HuH-7 (cell line): ENCODE measurements at places on chromosomes 1 and 21.
A peak's percentile ranks its signal among the peaks of the same experiment; 100 is the strongest.

GRCh38 chr1:47866601-47867437, 130.4 kb downstream of the TRABD2B start:
- DNase-seq, result no peak

DNA sequence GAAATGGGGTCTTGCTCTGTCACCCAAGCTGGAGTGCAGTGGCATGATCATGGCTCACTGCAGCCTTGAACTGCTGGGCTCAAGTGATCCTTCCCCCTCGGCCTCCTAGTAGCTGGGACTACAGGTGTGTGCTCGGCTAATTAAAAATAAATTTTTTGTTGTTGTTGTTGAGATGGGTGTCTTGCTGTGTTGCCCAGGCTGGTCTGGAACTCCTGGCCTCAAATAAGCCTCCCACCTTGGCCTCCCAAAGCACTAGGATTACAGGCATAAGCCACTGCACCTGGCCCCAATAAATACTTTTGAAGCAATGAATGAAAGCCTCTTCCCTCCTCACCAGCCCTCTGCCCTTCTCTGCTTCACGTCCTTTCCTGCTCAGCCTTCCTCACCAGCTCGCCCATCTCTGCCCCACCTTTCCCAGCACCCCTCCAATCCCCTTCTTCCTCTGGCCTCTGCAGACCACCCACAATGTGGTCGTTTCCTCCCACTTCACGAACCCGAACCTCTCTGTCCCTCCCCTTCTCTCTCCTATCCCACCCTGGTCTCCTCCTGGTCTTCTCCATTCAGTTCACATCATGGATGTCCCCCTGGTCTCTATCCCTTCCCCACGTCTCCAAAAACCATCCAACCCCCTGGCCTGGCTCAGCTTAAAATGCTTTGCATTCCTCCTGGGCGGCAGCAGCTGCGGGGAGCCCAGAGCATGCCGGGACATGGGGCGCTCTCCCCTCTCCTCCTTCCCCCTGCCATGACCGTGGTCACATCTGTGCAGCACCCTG, 38.4 kb downstream of the RAP1GAP start:
- DNase-seq, result no peak

- DNase-seq, result peak; percentile 61
Observed at GRCh38 chr1:61184040-61184713, 101.8 kb downstream of the NFIA start.

GRCh38 chr1:170864876-170865538, 70.3 kb upstream of the MROH9 start:
- DNase-seq, result no peak

- DNase-seq, result no peak
Observed at GRCh38 chr1:100360790-100361510, 8.6 kb downstream of the CDC14A start.

GRCh38 chr1:154961207-154962155, at the start of gene PYGO2:
PYGO2 (minus strand) TSS chr1:154961782; CDS start chr1:154961576, 206 bp downstream.
- peak; percentile 87 for DNase-seq

GRCh38 chr1:159211331-159212136, 6.9 kb downstream of the ACKR1 start:
- peak; percentile 36 for DNase-seq

GRCh38 chr1:6035719-6036118, 10.0 kb upstream of the KCNAB2 start:
- peak; percentile 44 for DNase-seq

DNA sequence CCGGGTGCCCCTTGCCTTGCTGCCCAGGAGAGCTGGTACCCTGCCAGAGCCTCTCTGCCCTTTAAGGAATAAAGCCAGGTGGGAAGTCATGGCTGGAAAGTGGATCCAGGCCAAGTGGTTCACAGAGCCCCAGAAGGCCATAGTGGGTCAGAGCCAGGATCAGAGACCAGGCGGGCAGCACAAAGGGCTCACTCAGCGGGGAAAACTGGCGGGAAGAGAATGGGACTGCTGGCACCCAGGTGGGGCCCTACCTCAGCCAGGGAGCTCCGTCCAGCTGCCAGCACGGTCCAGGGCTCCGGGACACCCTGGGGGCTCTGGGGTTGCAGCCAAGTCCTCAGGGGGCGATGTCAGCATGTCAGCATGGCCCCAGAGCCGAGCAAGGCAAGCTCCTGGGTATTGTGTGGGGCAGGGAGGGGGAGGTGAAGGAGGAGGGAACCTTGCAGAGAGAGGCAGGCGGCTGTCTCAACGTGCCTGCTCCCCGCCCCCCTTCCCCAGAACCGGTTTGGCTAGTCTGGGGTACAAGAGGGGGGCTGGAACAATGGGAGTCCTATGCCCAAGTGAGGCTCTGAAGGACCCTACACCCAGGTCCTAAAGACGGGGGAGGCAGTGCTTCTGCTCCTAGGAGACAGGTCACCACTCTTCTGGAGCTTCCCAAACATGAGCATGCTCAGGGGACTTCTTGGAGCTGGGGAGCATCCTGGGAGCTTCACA, at the start of gene ARHGEF19:
Gene ARHGEF19, minus strand, starts transcription at position 402 of the 711 bp plus-strand sequence. CDS start 3,598 bp downstream, outside the sequence.
- no peak for DNase-seq

- DNase-seq, result peak; percentile 23
Observed at GRCh38 chr1:35660581-35661473, 19.5 kb upstream of the PSMB2 start.

DNA sequence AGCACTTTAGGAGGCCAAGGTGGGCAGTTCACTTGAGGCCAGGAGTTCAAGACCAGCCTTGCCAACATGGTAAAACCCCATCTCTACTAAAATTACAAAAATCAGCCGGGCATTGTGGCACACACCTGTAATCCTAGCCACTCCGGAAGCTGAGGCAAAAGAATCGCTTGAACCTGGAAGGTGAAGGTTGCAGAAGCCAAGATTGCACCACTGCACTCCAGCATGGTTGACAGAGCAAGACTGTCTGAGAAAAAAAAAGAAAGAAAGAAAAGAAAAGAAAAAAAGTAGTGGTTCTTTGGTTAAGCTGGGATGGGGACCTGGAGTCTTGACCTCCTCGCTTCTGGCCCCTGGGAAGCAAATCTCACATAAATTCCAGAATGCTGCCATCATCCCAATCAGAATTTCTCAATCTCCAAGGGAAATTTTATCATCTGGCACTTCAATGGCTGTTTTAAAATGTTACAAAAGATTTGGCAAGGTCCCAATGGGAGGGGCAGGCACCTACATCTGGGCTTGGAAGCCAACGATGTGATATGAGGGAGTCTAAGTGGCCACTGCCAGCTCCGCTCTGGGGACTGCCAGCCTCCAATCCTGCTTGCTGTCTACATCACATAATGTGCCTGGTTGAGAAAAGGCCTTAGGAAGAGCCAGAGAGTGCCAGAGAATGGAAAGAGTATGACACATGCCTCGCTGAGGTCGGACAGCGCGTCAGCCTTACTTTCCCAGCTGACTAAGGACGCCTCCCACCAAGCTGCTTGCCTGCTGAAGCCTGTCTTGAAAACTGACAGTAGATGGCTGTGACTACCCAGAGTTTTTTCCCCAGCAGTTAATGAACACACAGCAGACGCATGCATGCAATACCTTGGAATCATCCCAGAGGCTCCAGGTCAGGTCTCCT, 42.1 kb upstream of the SRP9 start:
- DNase-seq, result peak; percentile 40
